ENCODE measurements at places on chromosomes 2 and 18.

- no peak for DNase-seq
These were observed 11.9 kb upstream of the BCL2L11 start for GRCh38 chr2:111108745-111109271.

DNA sequence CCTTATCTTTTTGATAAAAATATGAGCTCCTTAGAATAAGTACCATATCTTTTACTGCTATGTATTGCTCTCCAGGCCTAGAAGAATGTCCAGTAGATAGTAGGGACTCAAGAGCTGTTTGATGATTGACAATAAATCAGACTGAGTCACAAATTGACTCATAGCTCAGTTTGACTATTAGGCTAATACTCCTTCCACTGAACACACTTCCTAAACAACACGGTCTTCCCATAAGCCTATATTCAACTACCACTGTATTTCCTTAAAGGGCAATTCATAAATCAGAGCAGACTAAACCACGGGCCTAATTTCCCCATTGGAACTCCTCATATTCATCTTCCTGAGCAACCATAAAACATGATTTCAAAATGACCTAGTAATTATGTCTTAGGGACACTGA, 258.5 kb downstream of the ALK start:
- DNase-seq = no peak

DNA sequence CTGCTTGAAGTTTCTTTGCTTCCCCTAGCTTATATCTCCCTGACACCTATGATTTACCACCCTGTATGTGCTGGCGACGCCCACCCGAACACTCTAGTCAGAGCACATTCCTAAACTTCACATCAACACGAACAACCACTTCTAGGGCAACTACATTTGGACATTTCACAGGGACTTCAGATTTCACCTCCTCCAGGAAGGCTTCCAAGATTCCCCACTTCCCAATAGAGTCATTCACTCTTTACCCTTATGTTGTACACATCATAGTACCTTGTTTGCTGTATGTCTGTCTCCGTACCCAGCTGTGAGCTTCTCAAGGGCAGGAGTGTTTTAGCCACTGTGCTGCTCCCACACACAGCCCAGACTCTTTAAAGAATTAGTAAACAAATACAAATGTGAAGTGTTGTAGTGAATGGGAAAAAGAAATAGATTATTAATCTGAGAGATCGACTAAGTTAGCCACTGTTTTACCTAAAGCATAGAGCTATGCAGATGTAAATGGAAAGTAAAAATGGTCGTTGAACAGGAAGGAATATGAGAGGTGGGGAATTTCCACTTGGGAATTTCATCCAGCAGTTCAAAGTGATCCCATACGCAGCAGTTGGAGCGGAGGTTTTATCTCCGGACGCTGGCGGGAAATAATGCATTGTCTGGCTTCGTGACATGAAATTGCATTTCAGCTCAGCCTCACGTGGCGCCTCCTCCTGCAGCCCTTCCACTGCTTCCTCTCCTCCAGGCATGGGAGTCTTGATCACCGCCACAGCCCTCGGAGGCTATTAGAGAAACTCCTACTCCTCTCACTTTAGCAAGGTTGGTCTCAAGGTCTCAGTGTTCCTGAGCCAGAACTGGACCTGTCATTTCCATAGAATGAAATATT, 233.4 kb upstream of the COPS8 start:
- DNase-seq = no peak

- DNase-seq = no peak
These were observed 162.4 kb downstream of the LRP1B start for GRCh38 chr2:141968433-141968832.

- DNase-seq = no peak
These were observed 558.3 kb upstream of the KLHL29 start for GRCh38 chr2:22826703-22827102.

DNA sequence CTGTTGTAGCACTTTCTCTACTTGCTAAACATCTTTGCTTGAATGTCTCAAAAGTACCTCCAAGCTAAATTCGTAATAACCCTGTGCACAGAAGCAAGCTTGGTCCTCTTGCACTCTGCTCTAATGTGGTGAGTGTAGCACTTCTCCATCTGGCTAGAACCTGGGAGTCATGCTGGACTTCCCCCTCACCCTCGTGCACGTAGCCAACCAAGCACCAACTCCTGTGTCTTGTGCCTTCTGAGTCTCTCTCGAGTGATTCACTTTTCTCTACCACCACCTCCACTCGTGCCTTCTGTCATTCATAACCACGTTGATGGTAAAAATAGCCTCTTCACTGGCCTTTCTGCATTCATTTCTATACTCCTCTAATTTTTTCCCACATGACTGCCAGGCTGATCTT, 91.9 kb upstream of the KCNE4 start:
- no peak for DNase-seq

DNA sequence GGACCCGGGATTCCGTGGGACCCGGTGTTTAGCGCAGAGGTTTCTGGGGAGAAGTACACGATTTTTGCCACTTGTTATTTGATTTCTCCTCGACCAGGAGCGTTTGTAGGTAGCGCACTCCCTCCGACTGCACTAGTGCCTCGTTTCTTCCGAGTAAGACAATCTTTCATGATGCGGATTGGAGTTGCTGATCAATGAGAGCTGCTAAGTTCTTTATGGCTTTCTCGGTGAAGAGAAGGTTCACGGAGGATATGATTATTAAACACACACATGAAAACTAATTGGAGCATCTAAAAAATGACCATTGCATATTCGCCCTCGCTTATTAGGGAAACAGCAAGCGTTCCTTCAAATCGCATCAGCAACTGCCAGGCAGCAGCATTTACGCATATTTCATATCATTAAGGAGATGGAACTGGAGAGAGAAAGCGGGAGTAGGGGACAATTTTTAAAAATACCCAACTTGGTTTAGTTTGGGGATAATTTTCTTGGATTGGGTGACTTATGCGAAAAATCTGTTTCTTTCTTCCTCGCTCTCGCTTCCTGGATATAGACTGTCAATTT, 616 bp downstream of the EML6 start:
- no peak for DNase-seq

- no peak for DNase-seq
These were observed 754.1 kb upstream of the SLC8A1 start for GRCh38 chr2:41206004-41206403.

Data from RWPE2 (cell line).